ENCODE measurements at places on chromosomes 1 and 21. TPM values are rescaled to one million over a fixed set of nuclear protein-coding genes. Genes with fewer than 3 reads are reported as not detected.

MPL gene
- not detected for total RNA-seq

- DNase-seq: no peak
Measured at GRCh38 chr1:93614986-93615581, 66.6 kb downstream of the BCAR3 start.

GRCh38 chr1:51324251-51325010 is 5.9 kb downstream of the TTC39A start:
- no peak for DNase-seq

GRCh38 chr1:93620172-93620840 is 61.3 kb downstream of the BCAR3 start:
- DNase-seq: no peak

- no peak for DNase-seq
Measured at GRCh38 chr1:68229650-68230483, 2.5 kb downstream of the WLS start.
